ENCODE measurements at places on chromosomes 7 and 10.

- DNase-seq, result no peak
These were observed 59.9 kb upstream of the TM9SF3 start for GRCh38 chr10:96646751-96647166.

- DNase-seq, result no peak
These were observed 70.2 kb downstream of the PDGFA start for GRCh38 chr7:449324-450019.

- DNase-seq, result no peak
These were observed 670 bp upstream of the RBM33 start for GRCh38 chr7:155643804-155644177.

GRCh38 chr10:3229815-3230214 lies 57.2 kb upstream of the PITRM1 start:
- DNase-seq, result no peak

GRCh38 chr10:96665306-96665705 lies 55.0 kb downstream of the PIK3AP1 start:
- DNase-seq, result no peak

DNA sequence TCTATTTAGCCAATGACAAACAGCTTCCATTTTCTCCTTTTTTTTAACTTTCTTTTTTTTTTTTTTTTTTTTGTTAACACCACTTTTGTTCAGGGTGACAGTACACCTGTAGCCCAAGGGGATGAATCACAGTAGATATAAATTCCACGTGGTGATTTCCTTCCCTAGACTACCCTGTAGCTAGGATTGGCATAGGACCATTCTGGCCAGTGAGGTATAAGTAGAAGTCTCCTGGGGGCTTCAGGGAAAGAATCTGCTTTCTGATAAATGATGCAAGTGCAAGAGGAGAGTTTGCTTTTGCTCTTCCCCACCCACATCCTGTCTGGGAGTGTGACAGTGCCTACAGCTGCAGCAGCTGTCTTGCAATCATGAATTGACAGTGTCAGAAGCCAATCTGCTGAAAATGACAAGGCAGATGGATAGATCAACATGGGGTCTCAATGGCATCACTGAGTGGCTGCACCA lies 63.2 kb upstream of the TOMM7 start:
- no peak for DNase-seq

All from NCI-H1105 treated with DMSO at 0.1 percent for 48 hours (cell line).